ENCODE measurements at places on chromosomes 3 and 15. TPM values are rescaled to one million over a fixed set of nuclear protein-coding genes. Genes with fewer than 3 reads are reported as not detected.

Gene GRK7
- not detected for total RNA-seq

Gene CPB1
- total RNA-seq: not detected

Gene TPRG1
- 1.3 TPM for total RNA-seq

Gene SLC28A2
- not detected for total RNA-seq

Gene MKRN3
- total RNA-seq: 0.33 TPM

Gene AADAC
- not detected for total RNA-seq

Gene BUB1B
- total RNA-seq: 1.7 TPM

Gene HDGFL3
- total RNA-seq: 29.7 TPM

Gene WDR93
- total RNA-seq: not detected

Gene PODXL2
- 4.1 TPM for total RNA-seq

Gene GOLGA8S
- 0.22 TPM for total RNA-seq

Gene CCDC191
- total RNA-seq: 0.80 TPM

Gene GNAT1
- total RNA-seq: 0.40 TPM

Gene COL6A5
- total RNA-seq: not detected
